BE2C (cell line): ENCODE measurements at places on chromosomes 6 and 20.

GRCh38 chr20:38975539-38976120 is 13.5 kb downstream of the DHX35 start:
- DNase-seq: no peak

DNA sequence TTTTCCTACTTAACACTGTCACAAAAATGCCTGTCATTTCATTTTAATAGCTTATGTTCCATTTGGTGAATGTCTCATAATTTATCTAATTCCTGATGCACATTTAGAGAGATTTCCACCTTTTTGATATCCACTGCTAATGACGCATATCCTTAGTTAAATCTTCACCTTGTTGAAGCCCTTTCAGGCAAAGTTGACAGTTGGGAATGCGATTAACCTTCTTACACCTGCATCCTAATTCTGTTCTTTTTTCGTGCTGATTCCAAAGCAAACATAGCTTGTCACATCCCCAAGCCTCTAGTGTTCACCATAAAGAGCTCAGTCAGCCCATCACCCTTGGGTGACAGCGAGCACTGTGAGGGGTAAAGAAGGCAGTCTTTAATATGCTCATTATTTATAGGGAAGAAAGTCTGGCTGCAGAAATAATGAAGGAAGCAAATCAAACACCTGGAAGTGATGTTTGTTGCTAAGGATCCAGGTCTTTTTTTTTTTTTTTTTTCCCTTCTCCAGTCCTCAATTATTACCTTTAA is 205.6 kb downstream of the DTNBP1 start:
- no peak for DNase-seq

DNA sequence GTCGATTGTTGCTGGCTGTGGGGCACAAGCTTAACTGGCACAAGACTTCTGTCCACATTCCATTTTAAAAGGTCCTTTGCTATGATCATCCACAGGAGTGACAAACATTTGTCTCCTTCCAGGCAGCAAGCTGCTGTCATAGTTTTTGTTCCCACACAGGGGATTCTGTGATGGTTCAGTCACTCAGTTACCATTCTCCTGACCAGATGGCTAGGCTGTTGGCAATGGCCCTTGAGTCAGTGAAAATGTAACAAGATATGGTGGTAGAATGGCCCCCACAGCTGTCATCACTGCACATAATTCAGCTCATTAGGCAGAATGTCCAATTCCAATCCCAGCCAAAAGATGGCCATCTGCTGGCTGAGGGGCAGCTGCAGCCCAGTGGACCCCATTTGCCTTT is 13.7 kb downstream of the BPIFA1 start:
- no peak for DNase-seq

DNA sequence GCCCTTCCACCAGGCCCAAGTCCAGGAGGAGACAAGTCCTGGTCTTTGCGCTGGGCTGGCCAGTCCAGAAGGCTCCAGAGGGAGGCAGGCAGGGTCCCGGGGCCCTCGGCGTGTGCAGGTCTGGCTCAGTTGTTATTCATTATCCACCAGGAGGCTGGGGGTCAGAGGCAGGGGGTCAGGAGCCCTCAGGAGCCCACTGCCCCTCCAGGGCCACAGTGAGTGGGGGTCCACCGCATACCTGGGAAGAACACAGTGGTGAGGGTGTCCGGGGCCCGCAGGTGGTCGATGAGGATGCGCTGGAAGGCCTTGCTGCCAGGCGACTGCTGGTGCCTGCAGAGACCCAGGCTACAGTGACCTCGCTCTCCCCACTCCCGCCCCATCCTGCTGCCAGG is 4.4 kb upstream of the C20orf144 start:
- no peak for DNase-seq

DNA sequence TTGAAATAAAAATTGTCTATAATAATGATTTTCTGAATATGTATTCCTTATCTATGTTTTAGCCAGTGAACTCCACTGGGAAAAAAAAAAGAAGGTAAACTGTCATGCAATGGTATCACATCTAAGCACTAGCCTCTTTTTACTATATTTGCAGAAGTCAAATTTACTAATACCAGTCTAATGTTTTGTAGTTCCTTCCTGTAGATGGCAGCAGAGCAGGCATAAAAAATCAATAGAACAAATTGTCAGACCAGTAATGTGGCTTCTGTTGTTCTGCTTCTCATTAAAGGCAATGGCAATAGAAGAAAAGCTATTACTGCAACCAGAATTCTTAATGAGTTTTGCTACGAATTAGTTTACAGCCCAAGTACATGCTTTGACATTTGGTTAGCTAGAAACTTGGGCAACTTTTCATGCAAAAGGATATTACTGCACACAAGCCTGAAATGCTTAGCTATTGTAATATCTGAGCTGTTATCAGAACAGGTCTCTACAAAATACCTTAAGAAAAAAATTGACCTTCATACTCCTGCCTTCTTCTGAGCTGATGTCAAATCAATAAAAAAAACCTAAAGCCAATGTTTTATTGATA is 476.9 kb downstream of the KHDRBS2 start:
- DNase-seq: no peak

DNA sequence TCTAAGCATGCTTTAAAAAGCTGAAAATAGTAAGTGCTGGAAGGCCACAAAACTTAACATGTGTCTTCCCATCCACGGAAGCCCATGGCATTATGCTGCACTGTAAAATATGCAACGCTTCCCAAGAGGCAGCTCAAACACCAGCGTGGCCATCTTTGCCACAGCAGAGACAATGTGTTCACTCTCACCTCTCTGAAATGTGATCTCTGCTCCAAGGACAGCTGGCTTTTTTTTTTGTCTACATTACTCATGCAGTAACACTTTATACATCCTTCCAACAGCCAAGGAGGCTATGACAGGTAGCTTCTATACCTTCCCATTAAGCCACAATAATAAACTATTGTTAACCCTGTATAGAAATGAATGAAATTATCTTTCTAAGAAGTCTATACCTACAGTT is 49.2 kb downstream of the BLOC1S5 start:
- no peak for DNase-seq

DNA sequence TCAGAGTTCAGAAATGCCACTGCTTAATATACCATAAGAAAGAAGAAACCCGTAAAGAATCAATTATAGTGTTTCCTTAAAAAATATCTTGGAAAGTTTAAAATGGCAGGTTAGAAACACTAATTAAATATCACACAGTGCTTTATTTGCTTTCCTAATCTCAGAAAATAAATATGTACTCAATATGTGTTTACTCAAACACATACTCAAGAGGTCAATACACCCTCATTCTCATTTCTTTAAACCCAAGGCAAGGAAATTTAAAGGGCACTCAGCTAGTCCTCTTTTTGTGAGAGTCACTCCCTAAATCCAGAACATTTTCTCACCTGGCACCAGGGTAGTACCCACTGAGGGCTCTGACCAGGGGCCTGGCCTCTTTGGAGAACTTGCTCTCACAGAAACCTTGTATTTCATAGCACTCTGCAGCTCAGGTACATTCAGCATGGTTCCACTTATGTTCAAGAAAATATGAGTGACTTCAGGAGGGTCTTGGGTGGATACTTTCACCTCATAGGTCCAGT is 38.2 kb downstream of the ROS1 start:
- DNase-seq: no peak

DNA sequence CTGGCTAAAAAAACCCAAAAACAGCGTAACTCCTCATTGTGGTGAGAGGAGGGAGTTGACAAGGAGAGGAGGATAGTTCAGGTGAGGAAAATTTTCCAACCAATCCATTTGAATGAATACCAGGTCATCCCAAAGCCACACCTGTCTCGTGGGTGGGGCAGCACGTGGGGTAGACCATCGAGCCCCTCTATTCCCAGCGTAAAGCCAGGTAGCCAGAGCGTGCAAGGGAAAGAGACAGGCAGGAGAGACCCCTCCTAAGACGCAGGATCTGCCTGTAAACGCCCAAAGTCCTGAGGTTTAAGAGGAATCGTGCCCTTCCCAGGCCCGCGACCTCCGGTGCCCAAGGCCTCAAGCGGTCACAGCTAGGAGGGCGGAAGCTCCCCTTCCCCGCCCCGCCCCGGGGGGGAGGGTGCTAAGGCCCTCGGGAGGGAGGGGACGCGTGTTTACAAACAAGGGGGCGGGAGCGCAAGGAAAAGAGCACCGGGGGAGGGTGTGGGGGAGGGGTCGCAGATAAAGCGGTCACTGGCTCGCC is 712 bp downstream of the RXRB start:
- no peak for DNase-seq

DNA sequence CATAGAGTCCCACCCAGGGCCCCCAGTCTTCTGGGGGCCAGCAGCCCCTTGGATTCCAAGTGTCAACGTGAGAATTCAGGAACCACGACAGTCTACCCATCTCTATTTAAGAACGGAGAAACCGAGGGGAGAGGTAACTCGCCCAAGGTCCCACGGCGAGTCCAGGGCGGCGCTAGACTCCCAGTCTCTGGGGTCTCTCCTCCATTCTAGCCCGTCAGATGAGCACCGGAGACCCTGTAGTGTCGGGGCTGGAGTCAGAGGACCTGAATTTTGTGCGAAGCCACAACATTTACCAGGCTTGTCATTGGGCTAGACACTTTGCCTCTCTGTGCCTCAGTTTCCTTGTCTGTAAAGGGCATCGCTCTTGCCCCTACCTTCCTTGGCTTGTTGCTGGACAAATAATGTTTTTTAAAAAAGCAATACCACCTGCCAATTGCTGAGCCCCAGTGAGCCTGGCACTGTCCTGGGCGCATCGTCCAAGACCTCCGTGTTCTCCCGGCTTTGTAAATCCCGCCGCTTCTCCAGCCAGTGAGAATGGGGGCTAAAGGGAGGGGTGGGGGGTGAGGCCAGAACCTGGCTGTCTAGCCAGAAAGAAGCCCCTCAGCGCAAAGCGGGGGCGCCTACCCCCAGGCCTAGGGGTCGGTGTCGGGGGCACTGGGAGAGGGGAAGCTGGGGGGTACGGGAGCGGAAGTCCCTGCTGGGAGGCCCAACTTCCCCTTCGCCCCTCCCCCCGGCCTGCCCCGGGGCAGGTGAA is 91.7 kb downstream of the NCR2 start:
- DNase-seq: no peak

- no peak for DNase-seq
Observed at GRCh38 chr6:155036907-155037306, 41.8 kb downstream of the TIAM2 start.

DNA sequence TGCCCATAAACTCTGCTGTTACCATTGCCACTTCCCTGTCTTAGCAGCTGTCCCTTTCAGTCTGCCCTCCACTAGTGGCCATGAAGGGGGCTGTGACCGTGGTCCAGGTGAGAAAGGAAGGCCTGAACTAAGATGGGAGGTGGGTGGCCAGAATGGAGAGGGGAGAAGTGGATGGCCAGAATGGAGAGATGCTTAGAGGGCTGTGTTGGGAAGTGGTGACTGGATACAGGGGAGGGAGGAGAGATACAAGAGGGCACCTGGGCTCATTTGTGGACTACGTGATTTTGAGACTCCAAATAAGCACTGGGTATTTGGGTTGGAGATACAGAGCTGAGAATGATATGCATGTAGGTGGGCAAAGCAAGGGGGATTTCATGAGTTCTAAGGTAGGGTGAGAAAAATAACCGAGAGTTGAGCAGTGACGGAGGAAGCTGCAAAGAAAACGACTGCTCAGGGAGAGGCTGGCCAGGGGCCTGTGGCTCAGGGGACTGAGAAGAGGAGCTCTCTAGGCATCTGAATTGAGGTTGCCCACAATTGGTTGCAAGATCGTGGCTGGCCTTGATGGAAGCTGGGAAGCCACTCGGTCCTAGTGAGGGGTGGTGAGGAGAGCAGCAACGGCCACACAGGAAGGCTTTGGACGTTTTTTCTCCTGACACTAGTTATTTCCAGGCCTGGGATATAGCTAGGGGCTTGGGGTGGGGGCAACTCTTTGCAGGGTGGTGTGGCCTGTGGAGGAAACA is 36.9 kb downstream of the PANK2 start:
- DNase-seq: no peak

DNA sequence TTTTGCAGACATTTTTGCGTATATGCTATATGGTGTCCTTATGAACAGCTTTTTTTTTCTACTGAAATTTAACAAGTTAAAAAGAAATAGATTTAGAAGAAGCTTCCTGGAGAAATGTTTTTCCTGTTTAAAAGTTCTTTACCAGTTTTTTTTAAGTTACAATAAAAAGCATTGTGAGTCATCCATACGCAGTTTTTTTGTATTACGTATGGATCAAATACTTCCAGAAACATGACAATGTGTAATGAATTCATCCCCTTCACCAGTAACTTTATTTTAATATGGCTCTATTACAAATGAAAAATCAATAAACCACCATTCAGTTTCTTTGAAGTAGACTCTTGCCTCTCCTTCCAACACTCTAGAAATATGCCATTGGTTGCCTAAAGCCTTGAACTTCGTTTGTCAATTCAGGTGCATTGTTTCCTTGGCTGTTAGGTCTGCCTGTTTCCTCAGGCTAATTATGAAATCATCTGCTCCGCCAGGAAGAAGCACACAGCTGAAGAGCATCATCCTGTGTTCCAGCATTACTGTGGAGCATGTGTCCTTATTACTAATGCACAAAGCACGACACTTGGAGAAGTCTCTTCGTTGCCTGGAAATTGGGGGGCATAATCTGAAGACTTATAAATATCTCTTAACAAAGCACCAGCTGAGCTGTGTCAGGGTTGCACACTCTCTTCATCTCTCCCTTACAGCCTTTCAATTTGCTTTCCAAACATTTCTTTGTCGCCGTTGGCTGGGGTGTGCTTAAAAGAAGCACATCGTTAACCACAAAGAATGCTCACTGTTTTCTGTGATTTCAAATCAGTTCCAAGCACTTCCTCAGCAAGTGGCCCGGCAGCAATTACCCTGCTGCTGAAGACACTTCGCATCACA is 9.6 kb downstream of the MOXD1 start:
- no peak for DNase-seq

- DNase-seq: no peak
Observed at GRCh38 chr6:121157906-121158305, 176.4 kb downstream of the TBC1D32 start.

GRCh38 chr6:164085091-164086075 is 670.9 kb downstream of the QKI start:
- DNase-seq: no peak

DNA sequence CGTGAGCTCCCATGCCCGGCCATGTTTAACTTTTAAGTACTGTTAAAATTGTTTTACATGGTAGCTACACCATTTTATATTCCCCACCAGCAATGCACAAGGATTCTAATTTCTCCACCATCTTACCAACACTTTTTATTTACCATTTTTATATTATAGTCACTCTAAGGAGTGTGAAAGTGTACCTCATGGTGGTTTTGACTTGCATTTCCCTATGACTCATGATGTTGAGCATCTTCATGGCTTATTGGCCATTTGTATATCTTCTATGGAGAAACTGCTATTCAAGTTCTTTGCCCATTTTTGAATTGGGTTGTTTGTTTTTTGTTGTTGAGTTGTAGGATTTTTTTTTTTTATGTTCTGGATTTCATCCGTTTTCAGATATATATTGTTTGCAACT is 15.6 kb upstream of the BPHL start:
- DNase-seq: no peak

DNA sequence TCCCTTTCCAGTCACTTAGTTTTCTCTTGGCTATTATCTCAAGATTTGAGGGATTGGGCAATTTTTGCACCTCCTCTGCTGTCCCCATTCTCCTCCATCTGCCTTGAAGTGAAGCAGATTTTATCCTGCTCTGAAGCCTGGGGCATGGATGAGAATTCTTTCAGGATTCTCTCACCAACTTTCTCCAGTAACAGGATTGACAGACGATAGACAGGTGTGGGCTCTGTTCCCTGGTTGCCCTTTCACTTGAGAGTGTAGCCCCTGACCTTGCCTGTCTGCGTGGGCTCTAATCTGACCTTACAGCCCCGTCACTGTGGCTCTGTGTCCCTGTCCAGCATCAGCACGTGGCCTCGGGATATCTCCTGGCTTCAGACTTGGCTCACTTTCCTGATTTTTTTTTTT is 27.1 kb downstream of the CDYL start:
- no peak for DNase-seq
